ENCODE measurements at places on chromosomes 2 and 18.

DNA sequence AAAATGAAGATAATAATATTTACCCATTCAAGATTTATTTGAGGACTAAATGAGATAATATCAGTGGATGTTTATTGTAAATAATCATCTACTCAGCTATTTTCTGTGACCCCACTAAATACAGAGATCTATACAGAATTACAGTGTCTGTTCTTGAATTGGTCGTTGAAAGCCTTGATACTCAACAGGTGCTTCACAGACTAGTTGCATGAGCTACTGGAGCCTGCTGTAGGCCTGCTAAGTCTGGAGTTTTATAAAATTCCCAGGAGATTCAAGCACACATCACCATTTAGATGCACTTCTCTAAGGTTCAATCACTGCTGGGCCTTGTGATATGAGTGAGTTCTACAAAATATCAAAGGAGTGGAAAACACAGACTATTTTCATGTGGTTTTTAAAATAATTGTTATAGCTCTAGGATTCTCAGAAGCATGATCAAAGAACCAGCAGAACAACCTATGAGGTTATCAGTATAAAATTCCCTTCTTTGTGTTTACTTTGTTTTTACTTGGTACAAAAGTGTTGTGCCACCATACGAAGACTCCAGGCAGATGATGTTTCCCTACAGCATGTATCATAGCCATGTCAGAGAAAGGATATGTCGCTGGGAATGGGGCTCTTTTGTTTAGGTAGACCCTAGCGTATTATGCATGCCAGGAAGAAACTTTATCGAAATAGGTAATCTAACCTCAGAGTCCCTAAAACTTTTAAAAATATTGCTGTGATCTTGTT is 7.1 kb downstream of the SULT1C4 start:
- no peak overlapping the region for H3K4me3 ChIP-seq
- no peaks in the 10 kb centered on the region for H3K4me1 ChIP-seq
- no peaks in the 10 kb centered on the region for H3K36me3 ChIP-seq
- H3K27ac ChIP-seq: no peak overlapping the region

DNA sequence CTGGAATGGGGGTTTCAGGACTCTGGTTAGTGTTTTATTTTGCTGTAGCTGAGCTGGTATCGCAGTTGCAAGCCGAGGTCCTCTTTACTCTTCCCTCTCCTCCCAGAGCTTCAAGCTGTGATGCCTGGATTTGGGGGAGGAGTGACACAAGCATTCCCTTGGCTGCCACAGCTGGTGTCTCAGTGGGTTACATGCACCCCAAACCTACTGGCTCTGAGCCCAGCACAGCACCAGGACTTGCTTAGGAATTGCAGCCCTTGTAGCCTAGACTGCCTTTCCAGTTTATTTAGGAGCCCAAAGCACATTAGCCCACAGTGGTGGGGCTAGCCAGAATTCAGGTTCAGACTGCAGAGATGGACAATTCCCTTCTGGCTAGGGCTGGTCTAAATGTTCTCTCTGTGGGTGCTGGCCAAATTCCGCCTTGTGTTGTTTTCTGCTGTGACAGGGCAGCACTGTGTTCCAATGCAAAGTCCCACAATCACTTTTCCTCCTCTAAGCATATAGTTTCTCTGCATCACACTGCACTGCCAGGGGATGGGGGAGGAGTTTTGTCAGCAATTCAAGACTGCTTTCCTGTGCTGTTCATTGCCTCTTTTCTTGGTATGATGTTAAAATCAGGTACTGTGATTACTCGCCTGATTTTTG is 122.8 kb downstream of the SLC4A10 start:
- no peaks in the 10 kb centered on the region for H3K27me3 ChIP-seq
- H3K4me1 ChIP-seq: no peaks in the 10 kb centered on the region

- no peaks in the 10 kb centered on the region for H3K27me3 ChIP-seq
- H3K4me1 ChIP-seq: peaks cover 2% of the 10 kb centered on the region
- no peak for DNase-seq
- no peaks in the 10 kb centered on the region for H3K36me3 ChIP-seq
- no peak overlapping the region for H3K4me3 ChIP-seq
These were observed 131.0 kb upstream of the ZEB2 start for GRCh38 chr2:144650907-144651306.

DNA sequence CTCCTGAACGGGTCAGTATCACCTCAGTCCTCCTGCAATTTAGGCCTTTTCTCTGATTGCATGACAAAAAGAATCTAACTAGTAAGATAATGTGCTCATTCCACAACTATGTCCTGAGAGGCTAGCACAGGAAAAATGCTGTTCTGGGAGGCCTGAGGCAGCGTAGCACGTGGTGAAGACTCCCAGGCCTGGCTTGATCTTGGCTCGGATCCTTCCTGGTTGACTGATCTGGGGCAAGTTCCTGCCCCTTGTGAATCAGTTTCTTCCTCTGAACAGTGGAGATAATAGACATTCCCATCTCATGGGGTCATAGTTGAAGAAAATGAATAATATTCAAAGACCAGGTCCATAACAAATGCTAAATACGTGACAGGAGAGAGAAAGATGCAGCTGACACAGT is 12.3 kb downstream of the FBLN7 start:
- H3K4me3 ChIP-seq: no peak overlapping the region
- no peak overlapping the region for H3K27ac ChIP-seq
- peaks cover 6% of the 10 kb centered on the region for H3K4me1 ChIP-seq
- no peaks in the 10 kb centered on the region for H3K27me3 ChIP-seq
- DNase-seq: no peak

DNA sequence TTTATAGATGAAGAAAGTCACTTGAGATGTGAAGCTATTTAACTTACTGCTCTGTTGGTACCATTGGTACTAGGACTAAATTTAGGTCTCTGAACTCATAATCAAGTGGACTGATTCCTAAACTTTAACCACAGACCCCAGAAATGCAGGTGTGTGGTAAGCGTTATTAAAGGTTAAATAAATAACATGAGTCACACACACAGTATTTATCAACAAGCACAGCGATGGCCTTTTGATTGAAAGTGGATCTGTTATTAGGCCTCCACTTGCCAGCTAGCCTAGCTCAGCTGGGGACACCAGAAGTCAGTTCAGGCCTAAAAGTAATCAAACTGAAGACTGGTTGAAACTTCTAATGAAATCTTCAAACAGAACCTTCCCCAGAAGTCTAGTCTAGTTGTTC is 161.3 kb upstream of the DPP10 start:
- no peak overlapping the region for H3K27ac ChIP-seq
- no peak for DNase-seq
- no peaks in the 10 kb centered on the region for H3K36me3 ChIP-seq
- peaks cover 18% of the 10 kb centered on the region for H3K27me3 ChIP-seq

DNA sequence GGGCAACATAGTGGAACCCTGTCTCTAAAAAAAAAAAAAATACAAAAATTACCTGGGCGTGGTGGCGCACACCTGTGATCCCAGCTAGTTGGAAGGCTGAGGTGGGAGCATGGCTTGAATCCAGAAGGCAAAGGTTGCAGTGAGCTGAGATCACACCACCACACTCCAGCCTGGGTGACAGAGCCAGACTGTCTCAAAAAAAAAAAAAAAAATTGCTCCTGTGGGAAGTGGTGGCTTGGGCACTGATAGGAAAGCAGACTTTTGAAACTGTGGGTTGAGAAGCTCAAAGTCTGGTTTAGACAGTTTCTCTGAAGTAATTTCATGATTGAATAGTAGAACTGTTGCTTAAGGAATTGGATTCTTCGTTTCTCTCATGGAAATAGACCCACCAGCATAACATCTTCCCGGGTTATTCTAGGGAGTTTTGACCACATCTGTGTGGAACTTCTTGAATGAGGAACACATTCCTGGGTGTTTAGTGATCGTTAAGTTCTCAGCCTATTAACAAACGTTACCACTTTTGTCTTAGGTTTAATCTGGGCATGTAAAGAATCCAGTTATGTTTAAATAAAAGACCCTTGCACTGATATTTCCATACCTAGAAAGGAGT is 33.5 kb downstream of the GRHL1 start:
- H3K4me1 ChIP-seq: peaks cover 4% of the 10 kb centered on the region
- H3K36me3 ChIP-seq: no peaks in the 10 kb centered on the region
- H3K4me3 ChIP-seq: no peak overlapping the region
- peaks cover 3% of the 10 kb centered on the region for H3K27me3 ChIP-seq
- H3K27ac ChIP-seq: no peak overlapping the region

- no peaks in the 10 kb centered on the region for H3K36me3 ChIP-seq
- no peak overlapping the region for H3K4me3 ChIP-seq
- no peak for DNase-seq
- no peak overlapping the region for H3K27ac ChIP-seq
- no peaks in the 10 kb centered on the region for H3K27me3 ChIP-seq
- H3K4me1 ChIP-seq: no peaks in the 10 kb centered on the region
These were observed 416.1 kb upstream of the ETAA1 start for GRCh38 chr2:66981074-66981473.

- no peaks in the 10 kb centered on the region for H3K4me1 ChIP-seq
- no peak overlapping the region for H3K27ac ChIP-seq
- no peak overlapping the region for H3K4me3 ChIP-seq
- H3K36me3 ChIP-seq: no peaks in the 10 kb centered on the region
These were observed 567.6 kb downstream of the KCNJ3 start for GRCh38 chr2:155266109-155266508.

- no peaks in the 10 kb centered on the region for H3K27me3 ChIP-seq
- DNase-seq: no peak
- no peak overlapping the region for H3K27ac ChIP-seq
- no peaks in the 10 kb centered on the region for H3K36me3 ChIP-seq
- H3K4me1 ChIP-seq: no peaks in the 10 kb centered on the region
- H3K4me3 ChIP-seq: no peak overlapping the region
These were observed 193.3 kb downstream of the ANKRD30B start for GRCh38 chr18:14941256-14941655.

- no peaks in the 10 kb centered on the region for H3K36me3 ChIP-seq
- no peak for DNase-seq
- no peak overlapping the region for H3K4me3 ChIP-seq
- no peaks in the 10 kb centered on the region for H3K27me3 ChIP-seq
- H3K4me1 ChIP-seq: no peaks in the 10 kb centered on the region
- no peak overlapping the region for H3K27ac ChIP-seq
These were observed 282.0 kb upstream of the CHST9 start for GRCh38 chr18:27467073-27467472.

GRCh38 chr2:181886192-181886591 is 5.3 kb upstream of the ITPRID2 start:
- no peak for DNase-seq
- H3K4me1 ChIP-seq: peaks cover 3% of the 10 kb centered on the region
- no peak overlapping the region for H3K4me3 ChIP-seq
- peaks cover 7% of the 10 kb centered on the region for H3K27me3 ChIP-seq
- no peaks in the 10 kb centered on the region for H3K36me3 ChIP-seq
- no peak overlapping the region for H3K27ac ChIP-seq

GRCh38 chr2:39782591-39782990 is 3.5 kb upstream of the THUMPD2 start:
- H3K4me1 ChIP-seq: peaks cover 27% of the 10 kb centered on the region
- no peaks in the 10 kb centered on the region for H3K36me3 ChIP-seq
- no peak for DNase-seq
- H3K27me3 ChIP-seq: no peaks in the 10 kb centered on the region

GRCh38 chr2:226118471-226119429 is 680.9 kb downstream of the IRS1 start:
- H3K36me3 ChIP-seq: no peaks in the 10 kb centered on the region
- no peak overlapping the region for H3K27ac ChIP-seq
- H3K4me1 ChIP-seq: no peaks in the 10 kb centered on the region
- DNase-seq: no peak
- H3K27me3 ChIP-seq: no peaks in the 10 kb centered on the region

DNA sequence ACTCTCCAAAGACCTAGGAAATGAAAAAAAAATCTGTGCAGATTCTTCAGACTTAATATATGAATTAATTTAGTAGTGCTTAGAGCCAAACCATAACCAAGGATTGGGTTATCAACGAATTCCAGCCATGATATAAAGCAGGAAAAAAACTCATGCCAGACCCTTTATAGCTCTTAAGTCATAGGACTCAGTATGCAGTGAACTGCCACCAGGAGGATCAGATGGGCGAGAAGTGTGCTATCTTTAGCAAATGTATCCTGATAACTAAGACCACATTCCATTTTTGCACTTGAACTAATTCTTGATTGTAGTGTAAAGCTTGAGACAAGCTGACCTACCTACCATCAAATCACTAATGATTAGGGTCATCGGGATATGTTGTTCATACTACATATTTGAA is 178.1 kb downstream of the IKZF2 start:
- peaks cover 2% of the 10 kb centered on the region for H3K4me1 ChIP-seq
- H3K4me3 ChIP-seq: no peak overlapping the region
- no peaks in the 10 kb centered on the region for H3K27me3 ChIP-seq
- no peaks in the 10 kb centered on the region for H3K36me3 ChIP-seq
- DNase-seq: no peak

- no peak for DNase-seq
- no peaks in the 10 kb centered on the region for H3K36me3 ChIP-seq
- no peaks in the 10 kb centered on the region for H3K27me3 ChIP-seq
- no peak overlapping the region for H3K4me3 ChIP-seq
- H3K27ac ChIP-seq: no peak overlapping the region
These were observed 57.0 kb upstream of the CYRIA start for GRCh38 chr2:16722677-16723076.

DNA sequence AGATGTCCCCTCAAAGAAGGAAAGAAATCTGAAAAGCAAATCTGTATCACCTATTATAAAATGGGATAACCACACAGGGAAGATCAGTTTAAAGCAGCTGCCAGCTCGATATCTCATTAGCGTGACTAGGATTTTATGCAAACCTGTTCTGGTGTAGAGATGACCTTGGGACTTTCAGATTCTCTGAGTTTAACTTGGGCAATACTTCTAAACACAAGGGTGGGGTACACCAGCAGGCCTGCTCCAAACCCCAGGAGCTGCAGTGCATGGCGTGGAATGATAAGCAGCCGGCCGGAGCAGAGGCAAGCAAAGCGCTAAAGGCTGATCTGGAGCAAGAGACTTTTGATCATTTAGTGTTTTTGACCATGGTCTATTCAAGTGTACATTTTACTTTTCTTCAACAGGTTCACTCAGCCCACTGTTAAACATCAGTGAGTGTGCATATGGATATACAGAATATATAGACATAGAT is 4.7 kb downstream of the SERTAD2 start:
- DNase-seq: no peak
- H3K4me1 ChIP-seq: peaks cover 46% of the 10 kb centered on the region
- H3K27ac ChIP-seq: peak overlapping the region; percentile 73
- no peaks in the 10 kb centered on the region for H3K27me3 ChIP-seq
- no peaks in the 10 kb centered on the region for H3K36me3 ChIP-seq

GRCh38 chr2:29223851-29224692 is 108.9 kb downstream of the CLIP4 start:
- no peak for DNase-seq
- no peak overlapping the region for H3K27ac ChIP-seq
- H3K4me1 ChIP-seq: no peaks in the 10 kb centered on the region
- H3K27me3 ChIP-seq: peaks cover 8% of the 10 kb centered on the region
- H3K36me3 ChIP-seq: no peaks in the 10 kb centered on the region

- no peak overlapping the region for H3K4me3 ChIP-seq
- no peak for DNase-seq
- H3K27ac ChIP-seq: no peak overlapping the region
These were observed 98.6 kb downstream of the NOL4 start for GRCh38 chr18:34126121-34126520.

GRCh38 chr2:228131833-228132232 is 49.7 kb downstream of the SPHKAP start:
- no peak for DNase-seq
- H3K27ac ChIP-seq: no peak overlapping the region
- H3K27me3 ChIP-seq: no peaks in the 10 kb centered on the region
- H3K36me3 ChIP-seq: peaks cover 2% of the 10 kb centered on the region
- no peak overlapping the region for H3K4me3 ChIP-seq
- H3K4me1 ChIP-seq: no peaks in the 10 kb centered on the region
